ENCODE measurements at places on chromosomes 13 and 19.

DNA sequence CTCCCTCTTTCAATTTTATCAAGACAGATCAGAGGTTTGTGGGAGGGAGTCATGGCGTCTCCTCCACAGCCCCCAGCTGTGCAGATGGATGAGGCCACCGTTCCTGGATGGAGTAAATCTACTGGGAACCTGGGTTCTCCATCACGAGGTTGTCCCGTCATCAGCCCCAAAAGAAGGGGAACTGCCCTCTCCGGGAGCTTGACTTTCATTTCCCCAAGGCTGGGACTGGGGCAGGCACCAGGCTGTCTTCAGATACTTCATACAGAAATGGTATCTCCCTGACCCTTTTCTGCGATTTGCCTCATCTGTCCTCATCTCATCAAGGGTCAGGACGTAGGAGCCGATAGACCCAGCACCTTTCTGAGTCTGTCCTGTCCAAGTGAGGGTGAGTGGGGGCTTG lies 9.8 kb downstream of the LILRB2 start:
- no peak for DNase-seq

DNA sequence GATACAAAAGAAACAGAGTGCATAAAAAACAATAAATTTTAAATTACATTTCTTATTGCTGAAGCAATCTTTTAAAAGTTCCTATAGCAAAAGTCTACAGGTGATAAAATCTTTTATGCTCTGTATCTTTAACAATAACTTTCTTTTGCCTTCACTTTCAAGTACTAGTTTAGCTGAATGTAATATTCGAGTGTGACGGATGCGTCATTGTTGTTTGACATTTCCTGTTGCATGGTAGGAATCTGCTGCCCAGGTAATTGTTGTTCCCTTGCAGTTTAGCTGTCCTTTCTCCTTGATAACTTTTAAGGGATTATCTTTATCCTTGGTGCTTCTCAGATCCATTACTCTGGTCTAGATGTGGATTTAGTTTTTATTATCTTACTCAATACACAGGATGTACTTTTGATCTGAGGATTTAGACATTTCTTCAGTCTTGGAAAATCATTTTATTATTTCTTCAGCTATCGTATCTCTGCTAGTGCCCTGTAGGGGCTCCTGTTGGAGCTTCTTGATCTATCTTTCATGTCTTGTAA lies 2.1 kb upstream of the CPB2 start:
- DNase-seq: no peak

DNA sequence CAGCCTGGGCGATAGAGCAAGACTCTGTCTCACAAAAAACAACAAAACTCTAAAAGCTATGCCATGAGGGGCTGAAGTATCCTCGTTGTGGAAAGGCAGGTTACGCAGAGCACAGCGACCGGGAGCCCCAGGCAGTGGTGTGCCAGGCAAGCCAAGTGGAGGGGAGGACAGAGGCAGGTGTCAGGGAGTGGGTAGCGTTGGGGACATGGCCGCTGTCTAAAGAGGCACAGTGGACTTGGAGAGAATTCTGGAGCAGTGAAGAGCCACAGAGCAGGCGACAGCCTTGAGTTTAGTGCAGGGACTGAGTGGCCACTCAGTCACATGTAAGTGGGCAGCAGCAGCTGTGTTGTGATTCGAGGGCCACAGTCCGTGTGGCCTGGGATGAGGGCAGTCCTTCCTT lies 541.7 kb downstream of the FGF9 start:
- no peak for DNase-seq

DNA sequence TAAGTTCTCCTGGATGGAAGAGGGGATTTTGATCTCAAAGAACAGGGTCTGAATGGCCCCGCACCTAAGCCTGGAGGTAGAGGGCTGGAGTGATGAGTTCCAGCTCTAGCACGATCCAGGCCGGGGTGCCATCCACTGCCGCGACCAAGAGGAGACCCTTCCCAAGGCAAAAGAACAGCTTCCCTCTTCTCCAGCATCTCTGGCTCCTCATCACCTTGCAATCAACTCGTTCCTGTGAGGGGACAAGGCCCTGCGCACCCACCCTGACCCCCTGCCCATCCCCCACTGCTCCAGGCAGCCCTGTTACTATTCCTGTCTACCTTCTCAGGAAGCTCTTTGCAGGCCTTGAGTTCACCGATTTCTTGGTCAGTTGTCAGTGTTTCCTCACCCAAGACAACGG lies 17.8 kb downstream of the COL4A1 start:
- no peak for DNase-seq

GRCh38 chr19:45311621-45312020 lies 11.1 kb downstream of the CKM start:
- DNase-seq: no peak

DNA sequence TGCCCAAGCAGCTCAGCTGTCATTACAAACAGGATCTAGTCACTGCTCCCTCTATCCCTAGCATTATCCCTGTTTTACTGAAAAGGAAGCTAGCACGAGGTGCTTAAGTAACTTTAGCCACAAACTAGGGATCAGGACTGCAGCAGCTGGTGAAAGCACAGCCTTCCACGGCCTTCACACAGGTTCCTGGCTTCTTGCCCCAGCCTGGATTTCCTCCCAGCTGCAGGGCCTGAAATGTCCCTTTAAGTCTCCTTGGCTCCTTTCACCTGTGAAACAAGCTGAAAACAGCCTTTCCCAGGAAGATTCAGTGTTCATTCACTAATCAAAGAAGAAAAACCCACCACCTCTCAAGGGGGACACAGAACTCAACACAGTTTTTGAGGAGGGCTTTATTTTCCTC lies 754.5 kb downstream of the DIAPH3 start:
- no peak for DNase-seq

DNA sequence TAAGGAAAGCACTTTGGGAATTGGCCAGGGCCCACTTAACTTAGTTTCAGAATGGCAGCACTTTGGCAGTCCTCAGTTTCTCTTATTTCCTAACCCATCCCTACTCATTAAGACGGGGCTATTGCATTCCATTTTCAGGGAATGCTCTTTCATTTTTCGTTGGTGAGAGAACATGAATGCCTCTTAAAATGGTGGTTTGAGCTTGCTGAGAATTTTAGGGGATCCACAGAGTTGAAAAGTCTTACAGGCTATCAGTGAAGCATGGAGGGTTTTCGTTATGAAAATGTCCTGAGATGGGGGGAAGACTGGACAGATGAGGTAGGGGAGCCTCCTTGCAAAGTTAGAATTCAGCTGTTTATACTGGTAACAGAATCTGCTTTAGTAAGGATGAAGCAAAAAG lies 71.4 kb downstream of the LRCH1 start:
- no peak for DNase-seq

DNA sequence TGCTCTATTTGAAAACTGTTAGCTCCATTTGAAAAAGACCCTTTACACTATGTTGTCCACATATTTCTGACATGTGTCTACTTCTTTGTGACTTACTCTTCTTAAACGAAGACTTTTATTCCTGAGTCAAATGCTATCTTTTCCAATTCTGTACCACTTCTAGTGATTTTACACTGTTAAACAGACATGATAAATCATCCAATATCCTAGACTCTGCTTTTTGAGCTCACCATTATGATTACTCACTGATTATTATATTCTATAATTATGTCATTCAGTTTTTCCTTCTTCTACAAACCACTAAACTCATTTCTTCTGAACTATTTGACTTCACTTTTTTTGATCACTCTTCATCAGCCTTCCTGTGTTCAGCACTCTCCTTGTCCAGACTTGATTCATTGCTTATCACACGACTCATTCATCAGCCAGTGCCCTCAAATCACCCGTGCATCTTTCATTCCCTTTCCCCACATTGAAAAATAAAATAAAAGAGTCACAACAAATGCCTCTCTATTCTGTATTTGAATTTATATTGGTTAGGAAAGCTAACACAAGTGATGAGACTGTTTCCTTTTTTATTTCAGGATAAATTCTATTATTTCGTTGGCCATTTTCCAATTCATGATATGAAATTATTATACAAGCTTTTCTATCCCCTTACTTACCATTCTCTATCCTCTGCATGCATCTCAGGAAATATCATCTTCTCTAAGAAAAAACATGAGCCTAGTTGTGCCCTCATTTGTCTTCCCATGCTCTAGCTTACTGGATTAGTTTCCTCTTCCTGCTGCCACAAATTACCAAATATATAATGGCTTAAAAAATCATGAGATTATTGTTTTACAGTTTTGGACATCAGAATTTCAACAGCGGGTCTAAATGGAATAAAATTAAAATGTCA lies 1482.1 kb upstream of the MIR17HG start:
- DNase-seq: no peak

DNA sequence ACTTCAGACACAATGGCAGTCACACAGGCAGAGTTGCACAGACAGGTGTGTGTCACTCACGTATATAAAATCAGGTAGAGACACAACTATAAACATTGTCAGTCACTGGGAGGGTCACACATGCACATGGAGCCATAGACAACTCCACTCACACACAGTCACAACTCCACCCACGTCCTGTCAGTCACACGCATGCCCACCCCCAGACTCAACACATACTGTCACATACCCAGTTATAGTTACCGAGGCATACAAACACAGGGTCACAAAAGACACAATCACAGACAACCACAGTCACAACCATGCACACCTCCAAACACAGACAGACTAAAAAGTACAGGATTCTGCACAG lies 1.5 kb downstream of the NUMBL start:
- no peak for DNase-seq

GRCh38 chr13:97761796-97762540 lies 191.5 kb upstream of the IPO5 start:
- no peak for DNase-seq

- DNase-seq: no peak
Measured at GRCh38 chr19:4814625-4815425, 16.7 kb downstream of the TICAM1 start.

GRCh38 chr13:20903164-20903475 lies 574 bp upstream of the XPO4 start:
- DNase-seq: no peak

GRCh38 chr19:48963371-48964204 lies 1.5 kb upstream of the FTL start:
- no peak for DNase-seq

DNA sequence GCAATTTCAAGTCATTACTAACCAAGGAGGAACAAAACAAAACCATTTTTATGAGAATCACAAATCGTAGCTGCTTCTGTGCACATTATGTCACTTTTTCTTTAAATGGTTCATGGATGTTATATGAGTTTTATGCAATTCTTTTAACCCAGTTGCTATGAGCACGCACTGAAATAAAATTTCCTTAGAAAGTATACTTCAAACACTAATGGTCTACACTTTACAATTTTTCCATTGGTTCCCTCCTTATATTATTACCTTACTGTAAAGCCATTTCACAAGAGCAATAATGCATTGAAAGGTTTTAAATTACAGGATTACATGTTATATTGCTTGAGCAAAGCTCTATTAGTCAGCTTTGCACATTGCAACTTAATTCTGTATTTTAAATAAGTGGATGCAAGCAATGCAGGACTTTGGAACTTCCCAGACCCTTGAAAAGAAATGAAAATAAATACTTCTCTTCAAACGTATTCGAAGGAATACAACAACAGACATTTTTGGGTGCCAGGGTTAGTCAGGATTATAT lies 318.7 kb downstream of the PCDH9 start:
- DNase-seq: no peak

DNA sequence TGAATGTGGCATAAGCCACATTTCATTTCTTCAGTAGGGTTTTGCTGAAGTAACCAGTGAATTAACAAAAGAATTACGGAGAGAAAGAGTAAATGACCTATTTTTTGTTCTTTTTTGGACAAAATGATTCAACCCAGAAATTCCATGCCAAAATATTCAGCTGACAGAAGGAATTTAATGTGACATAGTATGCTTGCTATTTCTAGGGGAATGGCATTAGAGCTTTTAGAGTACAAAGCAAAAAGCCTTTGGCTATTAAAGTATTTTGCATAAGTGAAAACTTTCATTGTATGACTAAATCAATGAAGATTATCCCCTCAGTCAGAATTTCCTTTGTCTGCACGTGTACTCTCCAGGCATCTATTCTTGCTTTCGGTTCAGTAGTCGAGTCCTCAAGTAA lies 465.3 kb downstream of the COG6 start:
- DNase-seq: no peak

GRCh38 chr19:23071147-23071511 lies 45.7 kb upstream of the ZNF730 start:
- no peak for DNase-seq

DNA sequence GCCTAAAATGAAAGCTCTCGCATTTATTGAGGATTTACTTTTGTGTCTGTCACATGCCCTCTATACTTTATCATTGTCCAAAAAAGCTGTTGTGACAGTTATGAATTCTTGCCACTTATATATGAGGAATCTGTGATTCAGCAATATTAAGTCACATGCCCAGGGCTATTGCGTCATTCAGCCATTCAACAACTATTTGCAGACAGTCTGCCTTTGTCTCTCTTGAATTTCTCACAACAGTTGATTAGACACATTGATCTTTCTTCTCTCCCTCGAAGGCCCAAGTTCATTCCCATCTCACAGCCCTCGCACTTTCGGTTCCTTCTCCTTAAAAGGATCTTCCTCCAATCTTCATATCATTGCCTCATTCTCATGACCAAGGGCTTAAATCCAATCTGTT lies 342.6 kb downstream of the MZT1 start:
- DNase-seq: no peak

DNA sequence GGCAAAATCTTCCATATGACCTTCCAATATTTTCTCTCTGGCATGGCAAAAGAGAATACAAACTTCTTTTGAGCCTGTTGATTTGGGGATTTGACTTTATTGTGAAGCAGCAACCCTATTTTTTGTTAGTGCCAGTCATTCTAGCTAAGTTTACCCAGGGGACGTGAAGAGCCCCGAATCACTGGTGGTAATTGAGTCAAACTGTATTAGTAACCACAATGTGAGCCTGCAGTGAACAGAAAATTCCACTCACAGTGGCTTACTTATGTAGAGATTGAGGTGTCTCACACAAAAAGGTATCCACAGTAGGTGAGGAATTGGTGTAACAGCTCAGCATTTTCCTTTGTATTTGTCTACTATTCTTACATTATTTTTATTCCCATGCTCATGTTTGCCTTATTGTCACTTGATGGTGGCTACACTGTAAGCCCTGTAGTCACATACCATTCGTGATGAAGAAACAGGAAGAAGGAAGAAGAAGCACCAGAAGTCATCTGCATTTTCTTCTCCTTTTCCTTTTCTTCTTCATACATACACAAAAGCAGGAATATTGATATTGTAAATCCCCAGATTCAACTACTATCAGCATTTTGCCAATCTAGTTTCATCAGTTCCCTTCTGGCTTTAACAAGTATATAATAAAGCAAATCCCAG lies 33.3 kb upstream of the MYCBP2 start:
- no peak for DNase-seq

GRCh38 chr19:3146677-3147100 lies 10.9 kb downstream of the GNA15 start:
- no peak for DNase-seq

Measured in cortex of kidney (tissue), 1 donor.